ENCODE measurements at places on chromosomes 2 and 18.

GRCh38 chr2:128753800-128754199, 435.1 kb upstream of the HS6ST1 start:
- no peak for DNase-seq

- no peak for DNase-seq
Observed at GRCh38 chr2:20940856-20941255, 103.0 kb downstream of the APOB start.

- no peak for DNase-seq
Observed at GRCh38 chr2:33366473-33366872, 110.0 kb upstream of the RASGRP3 start.

DNA sequence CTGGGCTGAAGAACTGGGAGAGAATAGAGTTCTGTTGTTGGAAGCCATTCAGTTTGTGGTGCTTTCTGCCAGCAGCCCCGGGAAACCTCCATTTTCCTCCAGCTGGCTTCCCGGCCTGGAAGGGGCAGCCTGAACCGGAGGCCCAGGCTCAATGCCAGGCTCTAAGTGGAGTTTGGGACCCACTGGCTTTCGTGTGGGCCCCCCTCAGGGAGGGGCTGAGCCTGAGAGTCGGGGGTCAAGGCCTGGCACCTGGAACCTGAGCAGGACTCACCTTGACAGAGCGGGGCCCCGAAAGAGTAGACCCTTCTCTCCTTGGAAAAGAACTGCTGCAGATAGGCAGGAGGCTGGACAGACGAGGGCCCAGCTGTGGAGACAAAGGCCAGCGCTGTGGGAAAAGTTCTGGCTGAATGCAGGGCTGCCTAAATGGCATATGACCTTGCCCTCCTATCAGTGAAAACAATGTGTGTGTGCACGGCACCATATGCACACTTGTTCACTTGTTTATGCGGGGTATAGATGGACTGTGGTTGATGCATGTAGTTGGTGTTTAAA, 34.8 kb upstream of the ASB18 start:
- DNase-seq = no peak

GRCh38 chr2:139099721-139100120, 319.5 kb upstream of the NXPH2 start:
- no peak for DNase-seq

- no peak for DNase-seq
Observed at GRCh38 chr18:71998547-71999097, 545.5 kb downstream of the CBLN2 start.

DNA sequence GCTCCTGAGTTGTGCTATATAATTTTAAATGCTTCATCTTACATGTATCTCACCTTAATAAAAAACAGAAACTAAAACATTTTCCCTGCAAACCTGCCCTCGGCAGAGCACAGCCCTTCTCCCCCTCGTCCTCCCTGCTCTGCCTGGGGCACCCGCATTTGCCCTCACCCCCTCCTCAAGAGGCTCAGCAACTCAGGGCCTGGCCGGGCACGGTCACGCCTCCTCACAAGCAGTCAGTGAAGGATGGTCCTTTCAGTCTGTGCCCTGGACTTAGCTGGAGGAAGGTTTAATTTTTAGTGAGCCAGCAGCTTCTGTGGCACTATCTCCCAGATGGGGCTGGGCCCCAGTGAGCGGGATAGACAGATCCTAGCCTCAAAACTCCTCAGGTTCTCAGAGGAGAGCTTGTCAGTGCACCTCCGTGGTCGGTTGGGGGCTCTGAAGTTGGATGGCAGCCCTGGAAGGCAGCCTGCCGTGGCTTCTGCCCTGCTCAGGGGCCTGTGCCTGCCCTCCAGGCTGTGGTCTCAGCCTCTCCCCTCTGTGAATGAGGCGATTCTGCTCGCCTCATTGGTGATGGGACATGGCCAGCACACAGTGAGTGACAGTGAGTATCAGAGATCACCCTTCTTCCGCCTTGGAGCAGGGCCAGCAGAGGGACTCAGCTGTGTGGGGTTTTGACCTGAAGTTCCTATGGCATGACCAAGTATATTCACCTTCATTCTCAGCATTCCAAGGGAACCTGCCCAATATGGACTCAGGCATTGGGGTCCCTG, 56.3 kb upstream of the AFF3 start:
- no peak for DNase-seq

DNA sequence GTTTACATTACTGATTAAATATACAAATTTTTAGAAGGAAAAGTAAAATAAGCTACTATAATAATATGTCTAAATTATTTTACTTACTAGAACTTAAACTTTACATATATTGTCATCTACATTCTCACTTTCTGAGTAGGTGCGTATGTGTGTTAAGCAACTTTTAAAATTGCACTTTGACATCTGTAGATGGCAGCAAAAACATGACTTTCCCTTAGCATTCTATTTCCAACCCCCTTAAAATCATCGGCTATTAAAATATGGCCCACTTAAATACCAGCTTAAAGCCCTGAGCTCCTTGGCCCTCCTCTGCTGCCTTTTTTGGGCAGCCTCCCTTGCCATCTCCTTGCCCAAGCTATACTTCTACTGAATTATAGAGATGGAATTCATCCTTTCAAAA, 78.0 kb downstream of the UPP2 start:
- DNase-seq = no peak

GRCh38 chr2:60149176-60149575, 404.3 kb downstream of the BCL11A start:
- DNase-seq = no peak

GRCh38 chr2:45173513-45173912, 164.3 kb upstream of the SIX2 start:
- no peak for DNase-seq
